Nucleus accumbens (tissue), 56 donors: ENCODE measurements at places on chromosomes 6 and 20.

- DNase-seq = no peak
Observed at GRCh38 chr6:26012061-26012460, 49.5 kb downstream of the TRIM38 start.

DNA sequence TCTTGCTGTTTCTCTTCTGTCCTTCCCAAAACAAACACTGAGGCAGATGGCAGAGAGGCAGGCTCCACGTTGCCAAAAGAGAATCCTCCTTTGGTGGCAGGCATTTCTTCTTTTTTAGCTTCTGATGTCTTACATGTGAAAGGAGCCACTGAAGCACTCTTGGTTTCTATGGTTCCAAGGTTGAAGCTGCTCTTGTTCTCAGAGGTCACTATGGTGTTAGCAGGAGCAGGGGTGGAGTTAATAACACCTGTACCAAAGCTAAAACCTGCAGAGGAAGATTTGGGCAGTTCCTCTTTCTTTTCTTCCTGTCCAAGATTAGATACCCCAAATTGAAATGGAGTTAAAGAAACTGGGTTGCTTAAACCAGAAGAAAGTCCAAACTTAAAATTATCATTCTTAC is 28.8 kb downstream of the FAM8A1 start:
- no peak for DNase-seq

GRCh38 chr6:30363459-30363858 is 18.5 kb downstream of the RPP21 start:
- DNase-seq = no peak

- no peak for DNase-seq
Observed at GRCh38 chr6:26754212-26754611, 94.7 kb upstream of the ZNF322 start.

- no peak for DNase-seq
Observed at GRCh38 chr6:155228546-155229166, 35.2 kb upstream of the CLDN20 start.

- DNase-seq = no peak
Observed at GRCh38 chr6:161482517-161482858, 208.6 kb upstream of the AGPAT4 start.

- DNase-seq = no peak
Observed at GRCh38 chr20:3980260-3981131, 34.9 kb downstream of the RNF24 start.

- DNase-seq = no peak
Observed at GRCh38 chr20:37518059-37518458, 3.0 kb upstream of the NNAT start.

GRCh38 chr6:34569361-34569973 is 13.3 kb upstream of the SPDEF start:
- DNase-seq = no peak

DNA sequence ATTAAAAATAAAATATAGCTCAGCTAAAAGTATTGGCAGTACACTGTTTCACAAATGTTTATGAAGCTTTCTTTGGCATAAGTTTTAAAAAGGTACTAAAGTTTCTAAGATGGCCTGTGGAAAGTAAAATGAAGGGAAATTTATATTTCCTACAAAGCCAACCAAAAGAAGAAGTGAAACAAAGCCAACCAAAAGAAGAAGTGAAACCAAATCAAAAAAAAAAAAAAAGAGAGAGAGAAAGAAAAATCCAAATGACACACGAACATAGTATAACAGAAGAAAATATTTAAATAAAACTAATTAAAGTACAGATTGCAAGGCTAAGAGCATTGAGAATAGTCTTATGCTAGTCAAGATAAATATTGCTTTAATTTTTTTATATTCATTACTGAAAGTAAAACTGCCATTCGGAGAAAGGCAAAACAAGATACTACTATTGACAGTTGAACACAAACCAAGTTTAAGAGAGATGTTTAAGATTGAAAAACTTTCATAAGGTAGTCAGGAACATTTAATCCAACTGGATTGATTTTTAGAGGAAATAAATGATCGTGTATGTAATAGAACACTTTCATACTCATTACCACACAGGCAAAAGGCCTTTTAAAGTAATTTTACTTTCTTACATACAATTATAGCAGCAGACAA is 12.8 kb upstream of the KHDRBS2 start:
- no peak for DNase-seq
